ENCODE measurements at places on chromosomes 1 and 21.

DNA sequence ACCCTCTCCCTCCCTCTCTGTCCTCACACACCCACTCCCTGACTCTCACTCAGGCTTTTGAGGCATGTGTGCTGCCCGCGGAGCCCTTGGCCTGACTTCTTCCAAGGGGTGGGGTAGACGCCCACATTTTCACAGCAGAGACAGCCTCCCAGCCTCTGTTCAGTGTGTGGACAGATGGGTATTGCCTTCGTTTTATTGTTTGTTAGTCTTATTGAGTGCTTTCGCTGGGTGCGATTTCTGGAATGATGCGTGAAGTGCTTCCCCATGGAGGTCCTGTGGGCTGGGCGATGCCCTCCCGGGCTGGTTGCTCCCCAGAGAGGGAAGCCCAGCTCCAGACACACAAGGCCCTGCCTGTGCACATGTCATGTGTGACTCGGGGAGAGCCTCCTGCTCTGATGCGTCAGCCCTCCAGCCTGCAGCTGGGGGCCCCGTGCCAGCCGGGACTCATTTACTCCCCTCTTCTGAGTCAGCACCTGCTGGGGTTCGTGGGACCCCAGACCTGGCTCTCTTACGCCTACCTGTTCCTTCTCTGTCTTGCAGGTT, 14.7 kb downstream of the PDXK start:
- DNase-seq, result peak; percentile 71

GRCh38 chr1:210024996-210025395, 87.0 kb downstream of the SYT14 start:
- DNase-seq, result no peak

DNA sequence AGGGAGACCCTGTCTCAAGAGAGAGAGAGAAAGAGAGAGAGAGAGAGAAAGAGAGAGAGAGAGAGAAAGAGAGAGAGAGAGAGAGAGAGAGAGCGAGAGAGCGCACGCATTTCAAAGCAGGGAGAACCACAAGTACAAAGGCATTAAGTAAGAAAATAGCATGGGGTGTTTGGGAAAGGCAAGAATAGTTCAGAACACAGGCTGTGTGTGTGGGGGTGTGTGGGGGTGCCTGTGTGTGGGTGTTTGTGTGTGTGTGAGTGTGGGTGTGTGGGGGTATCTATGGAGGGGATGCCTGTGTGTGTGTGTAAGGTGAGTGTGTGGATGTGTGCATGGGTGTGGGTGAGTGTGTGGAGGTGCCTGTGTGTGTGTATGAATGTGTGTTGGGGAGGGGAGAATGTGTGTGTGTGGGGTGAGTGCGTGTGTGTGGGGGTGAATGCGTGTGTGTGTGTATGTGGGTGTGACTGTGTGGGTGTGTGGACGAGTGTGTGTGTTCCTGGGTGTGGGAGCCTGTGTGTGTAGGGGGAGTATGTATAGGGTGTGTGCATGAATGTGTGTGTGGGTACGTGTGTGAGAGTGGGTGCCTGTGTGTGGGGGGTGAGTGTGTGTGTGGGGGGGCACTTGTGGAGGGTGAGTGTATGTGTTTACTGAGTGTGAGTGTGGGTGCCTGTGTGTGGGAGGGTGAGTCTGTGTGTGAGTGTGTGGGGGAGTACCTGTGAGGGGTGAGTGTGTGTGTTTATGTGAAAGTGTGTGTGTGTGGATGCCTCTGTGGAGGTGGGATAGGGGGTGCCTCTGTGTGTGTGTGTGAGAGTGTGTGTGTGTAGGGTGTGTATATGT, 19.1 kb upstream of the HDAC1 start:
- no peak for DNase-seq

DNA sequence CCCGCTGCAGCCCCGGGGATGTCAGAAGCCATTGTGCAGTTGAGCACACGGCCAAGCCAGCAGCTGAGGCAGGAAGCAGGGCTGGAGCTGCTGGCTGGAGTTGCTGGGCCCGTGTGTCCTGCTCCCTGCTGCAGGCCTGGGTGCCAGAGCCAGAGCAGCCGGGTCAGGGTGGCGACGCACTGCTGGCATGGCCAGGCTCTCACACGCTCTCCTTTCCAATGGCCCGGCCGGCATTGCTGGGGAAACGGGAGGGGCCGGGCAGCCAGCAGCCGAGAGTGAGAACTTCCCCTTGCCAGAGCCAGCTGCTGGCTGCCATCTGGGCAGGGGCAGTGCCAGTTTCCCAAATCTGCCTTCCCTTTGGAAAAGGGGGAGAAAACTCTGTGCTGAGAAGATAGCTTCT, 82.4 kb upstream of the PROX1 start:
- no peak for DNase-seq

DNA sequence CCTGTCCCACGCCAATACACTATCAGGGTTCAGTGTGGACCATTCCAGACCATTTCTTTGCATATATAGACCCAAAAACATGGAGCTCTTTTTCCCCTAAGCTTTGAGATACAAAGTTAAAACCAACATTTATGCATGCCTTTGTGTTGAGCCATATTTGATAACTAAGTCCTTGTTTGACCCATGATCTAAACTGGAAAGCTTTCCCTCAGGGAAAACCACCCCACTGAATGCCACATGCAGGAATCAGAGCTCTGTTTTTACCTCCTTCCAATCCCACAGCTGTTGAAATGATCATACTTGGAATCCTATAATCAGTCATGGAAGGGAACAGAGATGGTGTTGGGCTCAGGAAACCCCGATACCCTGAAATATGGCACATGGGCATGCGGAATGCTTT, 14.8 kb upstream of the SLC45A1 start:
- no peak for DNase-seq

DNA sequence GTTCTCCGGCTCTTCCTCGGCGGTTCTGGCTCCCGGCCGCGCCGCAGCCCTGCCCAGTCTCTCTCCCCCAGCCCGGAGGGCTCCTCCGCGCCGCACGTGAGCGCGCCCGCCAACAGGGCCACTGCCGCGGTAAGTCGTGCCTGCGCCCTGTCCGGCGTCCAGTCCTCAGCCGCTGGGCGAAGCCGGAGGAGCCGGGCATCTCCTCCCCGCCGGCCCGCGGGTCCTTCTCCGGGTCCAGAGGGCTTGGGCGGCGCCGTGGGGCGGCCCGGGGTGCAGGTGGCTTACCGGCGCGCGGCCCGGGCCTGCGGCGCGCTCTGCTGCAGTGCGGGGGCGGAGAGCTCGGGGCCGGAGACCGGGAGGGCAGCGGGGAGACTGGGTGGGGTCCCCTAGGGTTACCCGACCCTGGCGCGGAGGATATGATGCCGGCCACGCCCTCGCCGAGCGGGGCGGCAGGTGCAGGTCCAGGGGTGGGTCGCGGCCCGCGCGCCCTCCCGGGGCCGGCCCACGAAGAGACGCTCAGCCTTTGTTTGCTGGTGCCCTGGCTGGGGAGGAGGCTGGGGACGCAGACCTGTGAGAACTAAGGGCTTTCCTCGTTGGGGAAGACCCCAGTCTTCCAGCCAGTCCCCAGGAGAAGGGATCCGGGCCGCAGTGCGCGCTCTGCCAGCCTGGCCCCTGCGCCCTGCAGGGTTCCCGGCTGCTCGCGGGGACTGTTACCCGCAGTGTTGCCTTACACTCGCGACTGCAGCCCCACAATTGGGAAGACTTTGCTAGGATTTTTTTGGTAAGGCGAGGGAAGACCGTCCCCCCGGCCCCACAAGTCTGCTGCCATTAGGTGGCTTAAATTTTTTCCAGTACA, at the start of gene DOP1B:
TSS of gene DOP1B (plus strand) at position 10 of the 856 bp plus-strand sequence. CDS start 7,910 bp downstream, outside the sequence.
- DNase-seq, result peak; percentile 22

DNA sequence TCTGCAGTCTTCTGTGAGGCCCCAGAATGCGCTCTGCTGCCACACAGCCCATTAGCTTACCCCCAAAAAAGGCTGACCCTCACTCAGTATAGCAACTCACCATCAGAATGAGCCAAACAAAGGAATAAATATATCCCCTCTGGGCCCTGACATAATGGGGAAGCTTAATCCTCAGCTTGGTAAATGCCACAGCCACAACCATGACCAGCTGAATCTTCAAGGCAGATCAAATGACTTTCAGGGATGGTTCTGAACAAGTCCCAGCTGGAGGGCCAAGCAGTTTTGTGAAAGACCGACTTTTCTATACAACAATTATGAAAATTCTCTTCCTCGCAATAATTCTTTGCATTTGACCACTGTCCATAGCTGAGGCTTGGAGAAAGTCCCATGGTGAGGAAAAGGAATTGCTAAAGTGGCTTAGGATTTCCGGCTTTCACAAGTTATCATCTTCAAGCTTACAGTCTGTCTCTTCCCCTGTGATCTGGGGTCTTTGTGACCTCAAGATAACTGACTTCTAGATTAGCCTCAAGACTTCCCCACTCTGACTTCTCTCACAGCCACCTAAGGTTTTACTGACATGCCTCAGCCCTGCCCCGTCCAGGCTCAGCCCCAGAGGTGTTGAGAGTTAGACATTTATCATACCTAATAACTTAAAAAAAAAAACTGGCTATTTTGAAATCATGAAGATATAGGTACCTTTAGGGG, 47.8 kb upstream of the PBX1 start:
- DNase-seq, result no peak

DNA sequence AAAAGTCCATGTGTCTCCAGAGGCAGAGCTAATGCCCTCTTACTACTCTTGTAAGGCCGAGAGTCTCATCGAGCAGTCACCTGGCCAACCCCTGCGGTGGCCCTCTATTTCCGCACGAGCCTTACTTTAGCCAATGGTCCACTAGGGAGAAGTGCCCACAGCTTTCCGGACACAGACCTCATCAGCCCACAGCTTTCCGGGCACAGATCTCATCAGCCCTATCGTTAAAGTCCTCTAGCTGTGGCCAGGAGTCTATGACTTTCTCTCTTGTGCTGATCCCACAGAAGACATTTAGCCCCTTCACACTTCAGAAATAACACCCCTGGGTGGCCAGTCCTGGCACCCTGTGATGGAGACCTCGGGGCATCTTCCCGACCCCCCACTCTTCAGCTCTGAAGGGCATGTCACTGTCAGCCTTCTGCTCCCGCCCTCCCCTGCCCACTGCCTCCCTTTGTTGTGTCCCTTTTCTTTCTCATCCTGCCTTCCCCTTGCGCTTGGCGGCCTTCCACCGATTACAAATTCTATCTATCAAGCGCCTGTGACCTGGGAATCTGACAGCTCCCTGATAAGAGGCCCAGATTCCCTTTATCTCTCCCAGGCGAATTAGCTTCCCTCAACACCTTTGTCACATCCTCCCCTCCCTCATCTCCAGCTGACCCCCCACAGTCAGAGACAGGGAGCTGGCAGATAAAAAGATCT, 161.0 kb downstream of the PLXNA2 start:
- no peak for DNase-seq

DNA sequence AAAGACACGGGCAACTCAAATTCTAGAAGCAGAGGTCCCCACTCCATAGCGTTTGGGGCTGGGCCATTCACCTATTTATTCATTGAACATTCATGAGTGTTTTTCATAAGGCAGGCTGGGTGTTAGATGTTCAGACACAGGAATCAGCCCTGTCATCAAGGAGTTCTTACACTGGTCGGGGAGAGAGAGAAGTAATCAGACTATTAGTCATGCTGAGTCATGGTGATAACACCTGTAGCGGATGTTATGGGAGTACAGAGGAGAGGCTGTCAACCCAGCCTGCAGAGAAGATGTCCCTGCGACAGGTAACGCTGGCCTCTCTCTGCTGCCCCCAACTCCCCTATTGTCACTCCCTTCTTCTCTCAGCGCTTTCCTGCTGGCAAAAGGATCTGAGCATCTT, 17.2 kb downstream of the LY9 start:
- DNase-seq, result no peak

- peak; percentile 39 for DNase-seq
Measured at GRCh38 chr1:153728305-153729066, 636 bp downstream of the INTS3 start.

DNA sequence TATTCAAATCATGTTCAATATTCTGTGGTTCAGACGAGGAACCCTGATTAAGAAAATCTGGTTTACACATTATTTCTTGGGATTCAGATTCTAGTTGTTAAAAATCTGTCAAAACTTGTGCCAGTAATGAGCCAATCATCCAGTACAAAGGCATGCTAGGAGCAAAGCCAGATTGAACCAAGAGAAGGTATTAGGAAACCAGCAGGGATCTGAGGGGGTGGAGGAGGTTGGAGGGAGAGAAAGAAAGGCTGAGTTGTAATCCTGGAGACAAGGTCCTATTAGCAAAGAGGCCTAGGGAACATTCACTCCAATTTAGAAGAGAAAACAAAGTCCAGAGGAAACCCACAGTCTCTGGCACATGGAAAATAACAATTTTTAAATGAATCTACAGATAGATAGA, 352.9 kb downstream of the LTN1 start:
- DNase-seq, result no peak

- DNase-seq, result no peak
Measured at GRCh38 chr1:53047737-53048736, 14.0 kb upstream of the PODN start.

- no peak for DNase-seq
Measured at GRCh38 chr1:175530183-175530582, 213.2 kb downstream of the TNR start.

GRCh38 chr1:101506541-101507164, 269.8 kb downstream of the S1PR1 start:
- DNase-seq, result peak; percentile 75

DNA sequence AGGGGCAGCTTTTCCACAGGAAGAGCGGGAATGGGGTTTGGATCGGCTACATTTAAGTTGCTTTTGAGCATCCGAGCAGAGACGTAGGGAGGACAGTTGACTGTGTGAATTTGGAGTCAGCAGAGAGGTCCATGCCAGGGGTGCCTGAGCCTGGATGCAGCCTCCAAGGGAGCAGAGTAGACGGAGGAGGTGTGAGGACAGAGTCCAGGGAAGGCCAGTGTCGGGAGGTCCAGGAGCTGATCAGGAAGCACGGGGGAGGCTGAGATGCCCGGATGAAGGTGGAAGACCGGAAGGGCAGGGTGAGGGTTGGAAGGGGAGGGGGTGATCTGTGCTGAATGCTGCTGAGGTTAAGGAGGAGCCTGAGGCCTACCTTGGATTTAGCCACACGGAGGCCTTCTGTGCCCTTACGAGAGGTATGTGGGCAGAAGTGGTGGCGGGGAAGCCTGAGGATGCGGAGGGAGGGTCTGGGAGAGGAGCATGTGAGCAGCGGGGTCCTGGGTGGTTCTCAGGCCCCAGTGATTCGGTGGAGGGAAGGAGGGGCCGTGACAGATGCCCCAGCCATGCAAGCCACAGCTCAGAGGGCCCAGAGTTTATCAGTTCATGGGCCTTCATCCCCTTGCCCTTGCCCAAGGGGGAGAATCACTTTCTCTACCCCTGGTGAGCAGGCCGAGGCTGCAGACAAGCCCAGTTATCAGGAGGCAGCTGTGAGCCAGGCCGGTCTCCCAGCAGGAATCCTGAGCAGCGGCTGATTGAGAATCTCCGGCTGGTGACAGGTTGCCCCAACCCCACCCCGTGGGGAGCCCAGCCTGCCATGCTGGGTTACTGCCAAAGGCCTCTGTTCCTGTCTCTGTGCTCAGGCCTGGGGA, 54.0 kb upstream of the ACTL8 start:
- DNase-seq, result no peak

- no peak for DNase-seq
Measured at GRCh38 chr1:78721136-78721535, 71.5 kb downstream of the IFI44 start.

GRCh38 chr1:98072047-98072446, 151.2 kb upstream of the DPYD start:
- DNase-seq, result no peak

DNA sequence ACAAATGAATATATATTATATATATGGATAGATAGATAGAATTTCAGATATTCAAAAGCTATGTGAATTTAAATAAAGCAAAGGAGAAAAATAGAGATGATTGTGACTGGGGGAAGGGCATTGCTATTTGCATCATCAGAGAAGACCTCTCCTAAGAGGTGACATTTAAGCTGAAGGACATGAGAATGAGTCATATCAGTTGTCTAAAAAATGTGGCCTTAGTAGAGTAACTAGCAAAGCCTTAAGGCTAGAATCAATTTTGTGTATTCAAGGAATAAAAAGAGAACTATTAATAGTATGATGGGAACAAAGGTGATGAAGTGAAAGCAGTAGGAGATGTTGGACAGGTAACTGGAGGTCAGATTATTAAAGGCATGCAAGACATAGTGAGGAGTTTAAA, 34.8 kb upstream of the SLC35F3 start:
- no peak for DNase-seq
